ENCODE measurements at places on chromosomes 1 and 21.
A peak's percentile ranks its signal among the peaks of the same experiment; 100 is the strongest.

- DNase-seq = no peak
Measured at GRCh38 chr21:16838331-16838730, 674.5 kb upstream of the CXADR start.

DNA sequence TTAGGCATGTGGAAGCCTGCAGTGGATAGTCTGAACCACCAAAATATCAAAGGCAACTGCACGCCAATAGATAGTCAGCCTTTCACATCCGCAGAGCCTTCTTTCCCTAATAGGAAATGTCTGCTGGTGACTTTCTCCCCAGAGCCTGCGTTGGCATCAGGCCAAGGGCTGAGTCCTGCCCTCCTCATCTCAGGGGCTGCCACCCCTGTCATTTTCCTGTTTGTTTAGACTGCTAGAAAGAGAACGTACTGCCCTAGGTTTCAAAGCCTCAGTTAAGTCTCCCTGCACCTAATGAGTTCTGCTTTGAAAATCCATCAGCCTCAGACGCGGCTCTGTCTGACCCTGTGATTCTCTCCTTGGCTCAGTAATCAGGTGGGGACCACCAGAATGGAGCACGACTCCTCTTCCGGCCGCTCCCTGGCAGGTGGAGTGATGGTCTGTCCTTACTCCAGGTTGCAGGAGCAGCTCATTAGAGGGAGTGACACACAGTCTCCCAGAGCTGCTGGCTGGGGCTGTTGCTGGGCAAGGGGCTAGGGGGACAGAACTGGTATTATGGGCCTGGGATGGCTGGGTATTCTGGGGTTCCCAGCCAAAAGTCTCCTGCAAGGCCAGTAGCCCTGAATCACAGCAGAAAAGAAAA, 27.3 kb downstream of the STUM start:
- DNase-seq = no peak

DNA sequence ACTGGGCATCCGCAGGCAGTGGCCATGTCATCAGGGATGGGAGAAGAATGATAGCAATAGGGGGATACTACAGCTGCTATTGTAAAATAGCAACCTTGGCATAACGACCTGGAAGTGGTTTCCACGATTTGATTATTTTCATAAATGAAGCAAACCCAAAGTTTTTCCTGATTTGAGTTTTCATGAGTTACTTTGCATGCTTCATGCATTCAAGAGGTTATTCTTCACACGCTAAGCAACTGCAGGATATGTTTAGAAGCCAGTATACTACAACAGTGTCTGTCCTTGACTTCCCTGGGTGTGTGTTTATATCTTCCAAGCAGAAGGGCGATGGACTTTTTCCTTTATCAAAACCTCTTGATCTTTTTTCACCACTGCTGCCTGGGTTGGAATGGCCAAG, 281.1 kb upstream of the DUSP10 start:
- no peak for DNase-seq

DNA sequence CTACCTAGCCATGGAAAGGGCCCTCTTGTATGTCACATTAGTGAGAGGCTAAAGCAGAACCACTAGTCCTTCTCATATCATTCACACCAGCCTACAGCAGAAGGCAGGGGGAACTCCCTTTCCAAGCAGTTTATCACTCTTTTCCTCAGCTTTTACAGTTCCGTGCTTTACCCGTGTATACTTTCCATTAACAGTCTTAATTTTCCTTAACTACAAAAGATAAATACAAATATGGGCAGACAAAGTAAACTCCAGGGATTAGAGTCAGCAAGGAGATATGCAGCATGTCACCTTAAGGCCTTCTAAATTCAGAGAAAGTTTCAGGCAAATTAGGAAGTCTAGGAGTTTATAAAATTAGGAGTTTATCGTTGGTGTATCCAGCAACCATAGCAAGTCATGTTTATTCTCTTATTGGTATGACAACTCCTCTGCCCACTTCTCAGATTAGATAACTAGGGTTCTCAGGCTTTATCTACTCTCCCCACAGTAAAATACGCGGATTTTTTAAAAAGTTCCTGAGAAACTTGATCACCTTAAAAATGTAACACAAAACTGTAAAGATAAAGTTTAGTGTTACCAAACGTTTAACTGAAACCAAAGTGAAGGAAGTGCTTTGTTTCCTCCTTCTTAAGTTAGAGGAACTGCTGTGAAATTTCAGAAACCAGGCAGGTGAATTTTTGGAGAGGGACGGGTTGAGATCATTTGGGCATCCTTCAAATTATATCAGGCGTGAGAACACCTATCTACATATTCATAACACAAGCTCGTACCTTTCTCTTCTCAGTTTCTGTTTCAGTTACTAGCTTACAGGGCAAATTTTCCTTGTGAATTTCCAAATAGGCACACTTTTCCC, 42.7 kb upstream of the SLC19A2 start:
- DNase-seq = no peak

DNA sequence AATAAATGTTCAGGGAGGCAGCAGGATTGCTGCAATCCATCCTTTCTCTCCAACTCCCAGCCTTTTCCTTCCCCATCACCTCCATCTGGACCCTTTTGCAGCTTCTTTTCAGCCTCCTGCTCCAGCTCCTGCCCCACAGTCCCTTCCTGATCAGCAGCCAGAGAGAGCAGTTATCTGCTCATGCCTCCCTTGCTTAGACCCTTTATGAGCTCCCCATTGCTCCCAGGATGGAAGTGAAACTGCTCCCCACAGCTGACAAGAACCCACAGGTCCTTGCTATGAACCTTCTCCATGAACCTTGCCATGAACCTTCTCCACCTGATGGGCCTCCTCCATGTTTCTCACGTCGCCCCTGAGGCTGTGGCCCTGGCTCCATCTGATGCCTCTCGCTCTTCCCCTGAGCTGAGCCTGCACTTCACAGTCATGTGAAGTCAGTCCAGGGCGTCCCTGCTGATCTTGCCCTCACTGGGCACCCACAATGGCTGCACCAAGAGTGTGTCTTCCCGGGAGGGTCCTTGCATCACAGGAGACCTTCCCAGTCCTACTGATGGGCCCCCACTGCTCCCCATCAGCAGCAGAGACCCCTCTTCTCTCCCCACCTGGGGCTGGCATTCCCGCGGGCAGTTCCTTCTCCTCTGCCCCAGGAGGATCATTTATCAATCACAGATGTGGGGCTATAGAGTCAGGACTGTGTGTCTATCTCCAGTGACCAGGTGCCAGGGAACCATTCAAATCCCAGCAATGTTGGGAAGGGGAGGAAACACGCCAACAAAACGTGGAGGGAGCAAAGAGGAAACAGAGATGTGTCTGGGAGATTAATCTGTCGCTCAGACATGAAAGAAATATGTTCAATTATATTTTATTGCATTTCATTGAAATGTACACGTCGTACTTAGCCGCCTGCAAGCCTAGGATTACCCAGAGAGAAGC, 73.1 kb downstream of the MATN1 start:
- DNase-seq = no peak

GRCh38 chr1:234315588-234315987, 57.7 kb upstream of the COA6 start:
- no peak for DNase-seq

DNA sequence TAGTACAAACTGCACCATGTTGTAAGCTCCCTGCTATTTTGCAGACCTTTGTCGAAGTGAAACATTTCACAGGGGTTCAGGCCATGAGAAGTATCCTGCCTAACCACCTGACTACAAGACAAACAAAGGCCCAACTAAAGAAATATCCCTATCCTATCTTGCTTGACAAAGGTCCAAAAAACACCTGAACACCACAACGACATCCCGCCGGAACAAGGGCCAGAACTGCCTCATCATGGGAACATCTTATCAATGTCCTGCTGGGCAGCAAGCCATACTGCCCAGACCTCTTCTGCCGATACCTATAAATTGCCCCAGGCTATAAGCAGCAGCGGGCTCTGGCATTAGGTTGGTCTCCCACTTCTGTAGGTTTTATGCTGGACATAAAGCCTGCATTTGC, 12.3 kb downstream of the MYSM1 start:
- no peak for DNase-seq

DNA sequence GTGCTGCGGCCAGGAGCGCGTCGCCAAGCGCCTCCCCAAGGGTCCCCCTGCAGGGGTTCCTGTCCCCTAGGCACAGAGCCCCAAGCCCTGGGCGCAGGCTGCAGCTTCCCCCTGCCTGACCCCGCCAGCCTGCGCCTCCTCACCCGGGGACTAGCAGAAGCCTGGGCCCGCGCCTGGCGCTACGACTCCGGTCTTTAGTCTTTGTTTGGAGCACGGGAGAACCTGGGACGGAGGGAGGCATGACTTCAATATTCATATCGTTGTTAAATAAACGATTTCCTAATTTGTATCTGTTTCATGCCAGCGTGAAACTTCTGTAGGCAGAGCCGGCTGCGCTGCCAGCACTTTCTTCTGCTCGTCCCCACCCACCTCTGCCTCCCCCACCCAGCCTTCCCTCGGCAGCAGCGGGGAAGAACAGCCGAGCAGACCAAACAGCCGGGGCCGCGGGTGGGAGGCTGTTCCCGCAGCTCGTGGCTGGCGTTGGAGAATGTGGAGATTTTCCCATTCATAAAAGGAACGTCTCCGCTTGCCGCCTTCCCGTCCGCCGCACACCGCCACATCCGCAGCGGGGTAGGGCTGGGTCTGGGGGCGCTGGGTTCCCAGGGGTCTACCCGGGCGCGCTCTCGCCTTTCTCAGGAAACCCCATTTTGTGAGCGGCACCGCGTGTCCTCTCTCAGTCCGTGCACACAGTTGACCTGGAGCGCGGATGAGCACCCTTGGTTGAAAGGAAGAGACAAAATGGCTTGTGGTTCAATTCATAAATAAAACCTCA, 777 bp upstream of the TRIM67 start:
- no peak for DNase-seq

DNA sequence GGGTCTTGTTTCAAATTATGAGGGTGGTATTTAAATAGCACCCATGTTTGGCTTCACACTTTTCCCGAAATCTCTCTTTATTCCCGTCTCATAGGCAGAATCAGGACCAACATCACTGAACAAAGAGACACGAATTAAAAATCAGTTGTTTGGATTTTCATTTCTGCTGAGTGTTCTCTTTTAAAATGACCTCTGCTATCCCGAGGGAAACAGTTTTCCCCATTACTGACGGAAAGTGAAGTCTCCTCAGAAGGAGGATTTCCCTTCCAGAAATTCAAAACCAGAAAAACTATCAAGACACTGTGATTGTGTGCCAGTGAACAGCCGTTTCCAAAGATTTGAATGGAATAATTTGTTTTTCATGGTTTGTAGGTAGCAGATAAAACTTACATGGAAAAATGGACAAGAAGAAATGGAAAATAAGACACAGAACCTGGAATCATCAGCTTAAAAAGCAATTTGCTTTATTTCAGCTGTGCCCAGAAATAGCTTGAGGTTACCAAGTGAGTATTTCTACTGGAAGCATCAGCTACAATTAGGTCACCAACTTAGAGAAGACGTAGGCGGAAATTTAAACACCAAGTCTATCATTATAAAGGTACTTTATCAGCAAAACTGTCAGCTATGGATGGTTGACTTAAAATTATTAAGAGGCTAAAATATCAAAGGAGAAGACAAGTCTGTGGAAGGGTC, 68.5 kb downstream of the RUNX1 start:
- DNase-seq = no peak

DNA sequence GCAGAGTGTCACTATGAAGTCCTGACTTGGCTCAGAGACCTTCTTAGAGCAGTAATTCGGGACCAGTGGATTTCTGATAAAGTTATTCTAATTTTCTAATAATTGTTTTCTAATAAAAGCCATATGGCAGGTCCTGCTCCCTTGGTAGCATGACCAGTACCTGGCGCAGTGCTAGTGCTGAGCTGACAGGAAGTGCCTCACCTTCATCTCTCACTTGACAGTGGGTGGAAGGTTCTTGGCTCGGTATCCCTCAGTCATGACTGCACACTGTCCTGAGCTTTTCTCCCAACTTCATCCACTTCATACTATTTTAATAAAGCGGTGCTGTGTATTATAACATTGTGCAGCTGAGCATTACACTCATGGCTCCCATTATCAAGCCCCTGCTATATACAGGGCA, 14.1 kb downstream of the VANGL1 start:
- DNase-seq = no peak

DNA sequence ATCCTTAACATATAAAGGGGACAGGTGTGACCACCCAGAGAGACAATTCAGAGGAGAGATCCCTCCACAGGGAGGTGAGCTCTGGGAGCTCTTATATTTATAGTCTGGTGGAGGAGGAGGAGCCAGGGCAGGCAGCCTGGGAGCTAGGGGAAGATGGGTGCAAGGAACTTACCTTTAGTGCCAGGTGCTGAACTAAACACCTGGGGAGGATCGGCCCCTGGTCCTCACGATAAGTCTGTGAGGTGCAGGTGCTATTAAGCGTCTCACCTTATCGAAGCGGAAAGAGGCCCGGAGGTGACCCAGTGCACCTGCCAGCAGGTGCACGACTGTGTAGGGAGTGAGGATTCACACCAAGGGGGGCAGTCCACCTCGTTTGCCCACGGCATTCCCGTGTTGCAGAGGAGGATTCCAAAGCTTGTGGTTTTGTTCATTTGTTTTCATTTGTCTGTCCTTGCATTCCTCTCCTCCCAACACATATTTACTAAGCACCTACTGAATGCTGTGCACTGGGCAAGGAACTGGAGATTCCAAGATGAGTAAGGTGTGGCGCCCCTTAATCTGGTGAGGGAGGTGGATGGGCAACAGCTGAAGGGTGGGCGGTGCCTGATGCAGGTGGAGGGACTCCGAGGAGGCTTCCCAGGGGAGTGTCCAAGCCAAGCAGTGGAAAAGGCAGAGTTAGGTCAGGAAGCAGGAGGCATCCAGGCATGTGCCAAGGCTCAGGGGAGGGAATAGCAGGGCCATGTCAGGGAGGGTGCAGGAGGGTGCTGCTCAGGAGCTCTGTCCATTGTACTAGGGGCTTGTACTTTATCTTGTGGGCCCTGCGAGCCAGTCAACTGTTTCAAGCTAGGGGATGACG, 11.5 kb downstream of the ARHGEF10L start:
- DNase-seq = peak; percentile 50

- DNase-seq = no peak
Measured at GRCh38 chr1:221672239-221672645, 69.6 kb downstream of the DUSP10 start.

DNA sequence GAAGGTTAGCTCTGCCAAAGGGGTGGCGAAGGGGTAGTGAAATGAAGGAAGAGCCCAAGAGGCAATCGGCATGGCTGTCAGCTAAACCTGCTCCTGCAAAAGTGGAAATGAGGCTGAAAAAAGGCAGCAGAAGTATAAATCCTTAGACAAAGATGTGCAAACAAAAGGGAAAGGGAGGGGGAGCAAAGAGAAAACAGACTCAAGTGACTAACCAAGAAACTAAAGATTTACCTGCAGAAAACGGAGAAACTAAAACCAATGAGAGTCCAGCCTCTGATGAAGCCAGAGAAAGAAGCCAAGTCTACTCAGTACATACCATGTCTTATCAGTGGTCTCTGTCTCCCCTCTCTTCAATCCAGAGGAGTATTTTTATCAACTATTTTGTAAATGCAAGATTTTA, 25.4 kb downstream of the SCAF4 start:
- DNase-seq = no peak

- peak; percentile 33 for DNase-seq
Measured at GRCh38 chr1:154714638-154715037, 106.7 kb upstream of the ADAR start.

All from stomach (tissue), 19 donors.